ENCODE measurements at places on chromosomes 4 and X.
A peak's percentile ranks its signal among the peaks of the same experiment; 100 is the strongest.

- DNase-seq, result no peak
Observed at GRCh38 chr4:88734403-88734949, 36.8 kb upstream of the NAP1L5 start.

DNA sequence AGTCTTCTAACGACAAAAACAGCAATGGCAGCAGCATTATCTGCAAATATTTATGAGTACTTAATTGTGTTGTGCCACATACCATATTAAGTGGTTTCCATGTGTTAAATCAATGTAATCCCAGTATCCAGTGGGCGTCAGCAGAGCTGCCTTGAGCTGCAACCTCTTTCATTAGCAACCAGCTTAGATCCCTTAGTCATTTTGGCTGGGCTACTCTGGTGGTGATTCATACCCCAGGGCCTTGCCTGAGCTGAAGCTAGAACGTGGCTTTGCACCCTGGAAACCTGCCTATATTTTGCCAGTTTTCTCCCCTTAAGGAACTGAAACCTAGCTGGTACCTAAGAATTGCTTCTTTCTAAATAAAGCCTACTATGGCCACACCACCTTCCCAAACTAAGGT is 474.3 kb upstream of the FTHL17 start:
- DNase-seq, result no peak

DNA sequence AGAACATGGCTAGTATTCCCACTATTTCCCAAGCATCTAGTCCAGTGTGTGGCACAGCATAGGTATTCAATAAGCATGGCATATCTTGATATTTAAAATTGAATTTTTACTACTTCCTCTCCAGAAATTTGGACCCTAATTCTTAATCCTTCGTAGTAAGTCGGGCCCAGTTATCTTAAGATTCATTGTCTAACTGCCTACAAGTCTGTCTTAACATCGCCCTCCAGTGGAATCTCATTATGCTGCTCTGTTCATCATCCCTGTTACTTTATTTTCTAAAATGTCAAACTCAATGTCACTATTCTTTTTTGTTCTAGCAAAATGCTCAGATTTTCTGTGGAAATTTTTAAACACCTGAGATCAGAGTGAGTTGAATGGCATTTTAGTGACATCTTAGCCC is 606.2 kb downstream of the KLHL13 start:
- peak; percentile 35 for DNase-seq

DNA sequence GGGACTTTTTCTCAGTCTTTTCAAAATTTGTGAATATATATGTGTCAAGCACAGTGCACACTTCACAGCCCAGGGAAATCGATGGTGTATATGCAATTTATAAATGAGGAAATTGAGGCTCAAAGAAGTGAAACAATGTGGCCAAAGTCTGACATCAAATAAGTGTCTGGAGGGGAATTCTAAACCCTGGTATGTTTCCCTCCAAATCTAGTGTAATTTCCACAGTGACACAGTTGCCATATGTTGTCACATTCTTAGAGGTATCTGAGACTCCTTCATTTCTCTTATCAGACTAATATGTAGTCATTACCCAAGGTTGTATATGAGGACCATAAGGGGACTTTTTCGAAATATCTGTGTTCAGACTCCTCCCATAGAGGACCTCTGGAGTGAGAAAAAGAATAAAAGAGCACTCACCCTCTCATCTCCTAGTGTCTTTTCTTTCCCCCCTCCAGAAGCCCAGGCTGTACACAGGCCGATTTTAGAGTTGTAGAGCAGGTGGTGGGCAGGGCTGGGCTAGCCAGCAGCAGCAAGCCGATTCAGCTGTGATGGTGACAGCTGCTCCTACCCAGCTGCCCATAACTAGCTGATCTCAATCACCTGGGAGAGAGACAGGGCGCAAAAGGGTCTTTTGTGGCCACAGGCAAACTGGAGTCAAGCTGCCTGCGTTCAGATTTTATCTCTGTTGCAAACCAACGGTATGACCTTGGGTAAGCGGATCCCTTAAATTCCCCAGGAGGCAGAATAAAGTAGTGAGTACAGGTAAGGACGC is 55.1 kb downstream of the CLCN5 start:
- no peak for DNase-seq

DNA sequence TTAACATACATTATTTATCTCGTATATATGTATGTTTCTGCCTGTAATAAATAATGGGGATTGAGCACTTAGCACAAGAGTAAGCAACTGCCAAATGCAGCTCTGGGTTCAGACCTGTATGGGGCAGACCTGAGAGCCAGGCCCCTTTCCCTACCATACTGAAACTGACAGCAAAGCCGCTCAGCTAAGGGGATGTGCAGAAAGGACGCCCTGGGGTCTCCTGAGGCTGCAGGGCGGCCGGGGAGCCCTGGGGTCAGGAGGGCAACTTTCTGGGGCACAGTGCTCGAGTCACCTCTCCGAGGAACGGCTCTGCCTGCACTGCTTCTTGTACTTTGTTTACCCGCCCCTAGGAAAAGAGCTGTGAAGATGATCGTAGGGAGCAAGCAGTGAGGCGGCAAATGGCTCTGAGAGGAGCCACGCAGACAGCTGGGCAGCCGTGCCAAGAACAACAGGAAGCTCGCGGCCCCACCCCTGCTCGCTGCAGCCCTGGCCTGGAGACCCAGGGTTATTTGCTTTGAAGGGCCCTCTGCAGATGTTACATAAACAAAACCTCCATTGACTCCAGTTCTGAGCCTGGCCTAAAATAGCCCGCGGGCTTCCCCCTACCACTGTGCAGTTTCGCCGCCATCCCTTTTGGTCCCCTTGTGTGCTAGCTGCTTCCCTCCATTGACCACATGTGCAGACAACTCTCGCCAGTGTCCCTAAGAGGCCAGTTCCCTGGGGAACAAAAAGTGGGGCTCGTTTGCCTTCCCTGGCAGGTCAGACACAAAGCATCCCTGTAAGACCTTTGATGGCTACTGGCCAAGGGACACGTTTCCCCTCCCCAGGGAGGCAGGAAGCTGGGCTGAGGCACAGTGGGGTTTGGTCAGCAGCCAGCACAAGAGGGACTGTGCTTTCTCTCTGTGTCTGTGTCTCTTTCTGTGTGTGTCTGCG is 111.3 kb upstream of the LNX1 start:
- peak; percentile 80 for DNase-seq

DNA sequence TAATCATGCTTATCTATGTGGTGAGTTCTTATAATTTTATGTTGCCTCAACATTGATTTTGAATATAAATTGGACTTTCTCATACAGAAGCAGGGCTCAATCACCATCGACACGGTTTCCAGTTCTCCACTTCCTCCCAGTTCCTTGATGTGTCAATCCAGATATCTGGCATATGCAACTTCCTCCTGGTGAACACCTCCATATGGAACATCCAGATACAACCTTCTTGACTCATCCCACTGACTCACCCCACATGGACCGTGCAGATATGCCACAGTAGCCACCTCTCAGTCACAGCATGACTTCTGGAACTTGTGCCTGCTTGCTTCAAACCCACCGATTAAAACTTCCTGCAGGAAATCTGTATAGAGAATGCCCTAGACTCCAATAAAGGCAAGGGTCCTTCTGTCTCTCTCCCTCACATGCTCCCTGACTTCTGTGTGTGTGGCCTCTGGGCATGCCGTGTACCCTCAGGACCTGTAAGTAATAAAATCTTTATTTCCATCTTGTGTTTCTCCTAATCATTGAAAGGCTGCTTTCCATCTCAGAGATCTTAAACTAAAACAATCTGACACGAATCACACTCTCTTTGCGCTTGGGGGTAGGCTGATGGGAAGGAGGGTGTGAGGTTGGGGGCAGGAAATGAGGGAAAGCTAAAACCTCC is 67.0 kb downstream of the HTRA3 start:
- no peak for DNase-seq

GRCh38 chr4:141815646-141816045 is 179.3 kb downstream of the IL15 start:
- no peak for DNase-seq

DNA sequence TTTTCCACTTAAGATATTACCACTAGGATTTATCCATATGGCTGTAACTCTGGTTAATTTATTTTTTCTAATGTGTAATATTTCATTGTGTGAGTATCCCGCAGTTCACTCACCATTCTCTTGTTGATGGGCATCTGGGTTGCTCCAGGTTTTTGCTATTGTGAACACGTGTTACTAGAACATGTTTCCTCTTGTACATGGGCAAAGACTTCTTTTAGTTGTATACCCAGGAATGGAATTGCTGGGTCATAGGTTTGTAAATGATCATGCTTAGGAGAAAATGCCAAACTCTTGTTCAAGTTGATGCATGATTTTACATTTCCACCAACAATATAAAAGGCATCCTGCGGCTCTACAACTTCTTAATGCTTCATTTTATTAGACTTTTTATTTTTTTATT is 26.8 kb downstream of the SYNPO2 start:
- DNase-seq, result no peak

- no peak for DNase-seq
Observed at GRCh38 chrX:128599632-128600031, 547.4 kb upstream of the ACTRT1 start.

DNA sequence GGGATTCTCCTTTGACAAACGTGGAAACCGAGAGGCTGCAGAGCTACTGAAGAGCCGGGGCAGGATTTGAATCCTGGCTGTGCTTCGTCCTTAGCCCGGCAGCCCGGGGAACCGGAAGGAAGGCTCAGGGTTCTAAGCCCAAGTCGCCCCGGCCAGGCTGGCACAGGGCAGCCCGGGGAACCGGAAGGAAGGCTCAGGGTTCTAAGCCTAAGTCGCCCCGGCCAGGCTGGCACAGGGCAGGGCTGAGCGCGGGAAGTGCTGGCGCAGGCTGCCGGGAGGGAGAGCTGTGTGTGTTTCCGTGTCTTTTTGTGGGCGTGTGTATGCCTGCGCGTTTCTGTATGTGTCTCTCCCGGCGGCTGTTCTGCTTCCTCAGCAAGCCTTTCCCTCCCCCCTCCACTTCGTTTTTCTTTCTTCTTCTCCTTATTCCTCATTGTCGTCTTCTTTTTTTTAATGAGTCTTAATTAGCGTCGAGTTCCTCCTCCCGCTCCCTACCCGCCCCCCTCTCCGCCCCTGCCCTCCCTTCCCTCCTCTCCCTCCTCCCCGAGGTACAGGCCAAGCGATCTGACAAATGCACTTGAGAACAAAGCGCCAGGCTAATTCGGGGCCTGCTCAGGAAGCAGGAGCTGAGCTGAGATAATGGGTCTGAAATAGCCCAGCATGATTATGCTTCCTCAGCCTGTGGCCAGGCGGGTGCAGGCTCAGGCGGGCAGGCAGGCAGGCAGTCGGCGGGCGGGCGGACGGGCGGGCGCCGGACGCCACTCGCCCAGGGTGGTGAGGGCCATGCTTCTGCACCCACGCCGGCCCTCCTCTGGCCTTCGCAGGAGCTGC is 65.9 kb downstream of the EFNB1 start:
- peak; percentile 58 for DNase-seq

- no peak for DNase-seq
Observed at GRCh38 chrX:47200385-47201150, 6.9 kb downstream of the UBA1 start.

DNA sequence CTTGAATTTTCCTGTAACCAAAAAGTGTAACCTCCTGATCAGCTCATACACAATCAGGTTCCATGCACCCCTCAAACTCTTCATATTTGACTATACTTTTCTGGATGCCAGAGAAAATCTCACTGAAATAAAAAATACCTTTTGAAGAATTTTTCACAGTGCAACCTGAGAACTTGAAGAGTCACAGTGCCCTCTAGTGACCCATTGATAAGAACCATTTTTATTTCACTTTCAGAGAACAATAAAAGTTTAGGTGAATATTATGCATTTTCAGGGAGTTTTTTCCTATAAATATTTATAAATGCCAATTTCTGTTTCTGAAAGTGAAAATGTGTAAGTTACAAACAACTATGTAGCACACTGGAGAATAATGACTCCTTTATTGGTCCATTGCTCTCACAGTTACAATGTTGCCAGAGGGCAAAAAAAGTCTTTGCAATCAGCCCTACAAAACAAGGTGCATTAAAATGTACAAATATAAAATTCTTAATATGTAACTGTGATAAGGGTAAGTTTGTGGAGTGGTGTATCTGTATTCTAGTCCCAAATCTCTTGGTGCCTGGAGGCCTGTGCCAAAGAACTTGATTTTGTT is 153.6 kb upstream of the INTU start:
- DNase-seq, result peak; percentile 60

GRCh38 chr4:81353861-81354260 is 117.8 kb downstream of the RASGEF1B start:
- no peak for DNase-seq

DNA sequence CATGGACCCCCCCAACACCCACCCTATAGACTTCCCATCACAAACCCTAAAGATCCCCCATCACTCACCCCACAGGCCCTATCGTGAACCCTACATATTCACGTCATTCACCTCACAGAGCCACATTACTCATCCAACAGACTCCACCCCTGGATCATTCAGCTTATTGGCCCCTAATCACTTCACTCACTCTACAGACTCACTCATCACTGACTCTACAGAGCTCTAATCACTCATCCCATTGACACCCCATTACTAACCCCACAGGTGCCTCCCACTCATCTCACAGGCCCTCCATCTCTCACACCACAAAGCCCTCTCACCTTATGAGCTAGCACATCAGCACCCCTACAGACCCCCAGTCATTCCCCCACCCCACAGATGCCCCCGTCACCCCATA is 6.3 kb upstream of the TBC1D25 start:
- DNase-seq, result no peak

DNA sequence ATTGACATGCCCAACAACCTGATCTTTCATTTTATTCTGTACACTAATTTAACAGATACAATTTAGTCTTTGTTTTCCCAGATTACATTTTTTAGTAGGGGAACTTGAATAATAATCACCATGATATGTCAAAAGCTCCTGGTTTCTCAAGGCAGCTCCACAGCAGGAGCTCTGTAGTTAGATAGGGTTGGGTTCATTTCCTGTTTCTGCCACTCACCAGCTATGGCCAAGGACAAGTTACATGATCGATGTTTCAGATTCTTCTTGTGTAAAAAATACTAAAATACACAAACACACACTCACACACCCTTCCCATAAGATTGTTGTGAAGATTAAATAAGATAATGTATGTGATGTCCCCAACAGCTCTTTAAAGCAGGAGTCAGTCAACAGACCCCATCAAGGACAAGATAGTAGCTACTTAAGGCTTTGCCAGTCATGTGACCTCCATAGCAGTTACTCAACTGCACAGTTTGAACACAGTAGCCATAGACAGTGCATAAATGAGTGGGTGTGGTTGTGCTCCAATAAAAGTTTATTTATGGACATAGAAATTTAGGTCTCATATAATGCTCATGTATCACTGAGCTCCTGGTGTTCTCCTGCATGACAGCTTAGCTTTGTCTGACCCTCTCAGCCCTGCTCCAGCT is 18.4 kb downstream of the GUCY1A1 start:
- DNase-seq, result no peak

GRCh38 chrX:70042399-70043371 is 7.1 kb downstream of the AWAT2 start:
- no peak for DNase-seq

GRCh38 chr4:165738571-165738970 is 134.5 kb upstream of the TLL1 start:
- DNase-seq, result no peak

All from Kasumi-1 (cell line).